NCI-H187 (cell line): ENCODE measurements at places on chromosomes 5 and 9.

- no peak for DNase-seq
Observed at GRCh38 chr9:15372455-15372854, 50.2 kb upstream of the SNAPC3 start.

DNA sequence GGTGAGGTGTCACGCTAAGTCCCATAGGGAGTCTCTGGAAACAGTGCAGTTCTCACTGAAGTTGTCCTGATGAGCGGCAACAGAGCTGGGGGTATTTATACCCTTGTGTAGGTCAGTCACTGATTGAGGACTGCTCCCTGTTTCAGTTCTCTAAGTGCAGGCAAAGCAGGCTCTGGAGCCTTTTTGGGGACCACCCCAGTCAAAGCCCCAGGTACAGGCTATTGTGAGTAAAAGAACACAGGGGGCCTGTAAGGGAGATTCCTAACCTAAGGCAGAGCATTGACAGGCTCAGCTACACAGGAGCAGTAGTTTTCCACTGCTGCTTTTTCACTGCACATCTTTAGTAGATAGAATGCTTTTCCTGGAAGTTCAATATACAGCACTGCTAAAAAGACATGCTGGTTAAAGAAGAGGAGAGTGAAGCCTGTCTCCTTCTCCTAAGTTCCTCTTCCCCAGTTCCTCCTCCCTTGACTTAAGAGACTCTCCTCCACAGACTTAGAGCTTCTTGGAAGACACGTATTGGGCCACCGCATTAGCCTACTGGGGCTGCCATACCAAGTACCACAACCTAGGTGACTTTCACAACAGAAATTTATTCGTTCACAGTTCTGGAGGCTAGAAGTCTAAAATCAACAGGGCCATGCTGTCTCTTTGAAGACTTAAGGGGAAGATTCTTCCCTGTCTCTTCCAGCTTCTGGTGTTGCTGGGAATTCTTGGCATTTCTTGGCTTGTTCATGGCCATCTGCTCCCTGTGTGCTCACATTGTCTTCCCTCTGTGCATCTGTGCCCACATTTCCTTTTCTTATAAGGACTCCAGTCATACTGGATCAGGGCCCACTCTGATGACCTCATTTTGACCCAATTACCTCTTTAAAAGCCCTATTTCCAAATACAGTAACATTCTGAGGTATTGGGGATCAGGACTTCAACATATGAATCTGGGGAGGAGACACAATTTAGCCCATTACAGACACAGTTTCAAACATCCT is 221.0 kb downstream of the ESM1 start:
- no peak for DNase-seq

- DNase-seq, result no peak
Observed at GRCh38 chr5:150082889-150083288, 3.5 kb downstream of the CSF1R start.

- no peak for DNase-seq
Observed at GRCh38 chr9:110912419-110913291, 125.6 kb downstream of the LPAR1 start.

DNA sequence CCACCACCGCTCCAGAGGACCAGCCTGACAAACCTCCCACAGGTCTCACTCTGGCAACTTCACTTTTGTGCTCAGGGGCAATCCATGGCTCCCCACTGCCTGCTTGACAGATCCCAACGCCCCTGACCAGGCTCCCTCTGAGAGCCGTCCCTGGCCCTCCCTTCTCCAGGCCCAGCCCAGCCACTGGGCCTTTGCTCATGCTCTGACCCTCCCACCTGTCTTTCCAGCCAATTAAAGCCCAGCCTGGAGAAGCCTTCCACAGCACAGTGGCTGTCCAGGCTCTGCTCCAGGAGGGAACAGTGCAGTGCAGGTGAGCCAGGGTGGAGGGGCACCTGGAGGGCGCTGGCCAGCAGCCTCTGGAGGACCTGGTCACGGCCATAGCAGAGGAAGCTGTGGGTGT is 3.3 kb downstream of the ENTPD2 start:
- DNase-seq, result no peak

DNA sequence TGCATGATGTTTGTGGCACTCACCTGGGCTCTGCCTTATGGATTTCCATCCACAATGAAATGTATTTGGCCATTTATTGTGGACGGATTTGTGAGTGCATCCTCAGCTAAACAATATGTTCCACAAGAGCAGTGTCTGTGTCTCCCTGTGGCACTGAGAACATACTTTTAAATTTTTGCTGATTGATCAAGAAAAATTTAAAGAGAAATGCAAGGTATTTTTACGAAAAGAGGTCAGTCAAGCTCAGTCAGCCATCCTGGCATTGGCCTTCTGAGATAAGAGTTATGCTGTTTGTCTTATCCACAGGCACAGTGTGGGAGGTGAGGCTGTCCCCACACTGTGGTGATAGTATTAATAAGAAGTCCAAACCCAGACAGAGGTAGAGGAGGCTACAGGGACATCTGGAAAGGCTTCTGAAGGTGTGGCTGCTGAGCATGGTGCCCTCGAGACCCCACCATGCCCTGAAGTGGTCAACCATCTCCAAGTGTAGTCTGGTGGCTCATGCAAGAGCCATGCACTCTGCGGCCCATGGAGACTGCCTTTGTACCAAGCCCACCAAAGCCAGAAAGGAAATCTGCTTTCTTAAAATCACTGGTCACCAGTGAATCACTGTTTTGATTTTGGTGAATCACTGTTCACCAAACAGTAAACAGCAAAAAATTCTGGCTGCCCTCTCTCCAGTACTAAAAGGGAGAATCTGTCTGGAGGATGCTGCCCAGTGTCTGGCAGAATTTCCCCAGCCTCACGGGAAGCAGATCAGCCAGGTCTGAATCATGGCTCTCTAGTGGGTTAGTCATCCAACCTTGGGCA is 28.8 kb downstream of the SPOCK1 start:
- no peak for DNase-seq

DNA sequence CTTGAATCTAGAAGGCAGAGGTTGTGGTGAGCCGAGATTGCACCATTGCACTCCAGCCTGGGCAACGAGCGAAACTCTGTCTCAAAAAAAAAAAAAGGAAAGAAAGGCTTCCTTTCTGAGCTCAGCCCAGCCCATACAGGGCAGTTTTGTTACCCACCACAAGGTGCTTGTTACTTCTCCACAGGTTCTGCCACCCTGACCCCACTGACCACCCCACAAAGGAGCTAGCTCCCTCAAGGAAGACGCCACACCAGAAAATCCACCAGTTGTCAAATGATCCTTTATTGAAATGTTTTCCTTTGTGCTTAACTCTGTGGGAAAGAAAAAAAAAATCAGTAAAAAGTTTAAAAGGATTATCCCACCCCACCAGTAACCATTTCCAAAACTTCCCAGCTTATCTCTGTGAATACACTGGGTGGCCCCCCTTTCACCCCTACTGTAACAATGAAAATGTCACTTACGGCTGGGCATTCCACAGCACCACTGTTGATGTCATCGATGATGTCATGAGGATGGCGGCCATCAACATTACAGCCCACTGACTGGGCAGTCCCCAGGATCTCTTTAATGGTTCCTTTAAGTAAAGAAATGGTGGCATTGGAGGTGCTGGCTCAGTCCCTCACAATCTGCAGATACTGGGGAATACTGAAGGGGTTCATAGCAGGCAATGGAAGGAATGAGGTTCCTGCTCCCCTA is 3.6 kb downstream of the RPL12 start:
- no peak for DNase-seq

DNA sequence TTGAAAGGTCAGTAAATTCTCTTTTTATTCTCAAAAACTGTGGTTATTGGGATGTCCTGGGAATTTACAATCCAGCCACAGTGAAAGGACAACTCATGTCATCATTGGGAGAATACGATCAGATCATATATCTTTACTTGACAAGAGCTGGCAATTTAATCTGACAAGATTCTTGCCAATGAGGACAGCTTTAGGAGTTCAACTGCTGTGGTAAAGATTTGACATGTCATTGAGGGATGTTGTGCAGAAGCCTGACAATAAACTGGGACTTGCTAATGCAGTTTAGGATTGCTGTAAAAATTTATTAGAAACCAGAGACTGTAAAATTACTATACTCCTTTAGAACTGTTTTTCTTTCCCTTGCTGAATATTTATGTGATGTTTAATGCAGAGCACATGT is 1131.0 kb downstream of the MAT2B start:
- DNase-seq, result no peak

- no peak for DNase-seq
Observed at GRCh38 chr5:172063463-172064235, 57.2 kb upstream of the FBXW11 start.

- DNase-seq, result no peak
Observed at GRCh38 chr9:69427286-69427685, 102.3 kb downstream of the ENTREP1 start.
